GM10248 (cell line): ENCODE measurements at places on chromosomes 4 and X.

DNA sequence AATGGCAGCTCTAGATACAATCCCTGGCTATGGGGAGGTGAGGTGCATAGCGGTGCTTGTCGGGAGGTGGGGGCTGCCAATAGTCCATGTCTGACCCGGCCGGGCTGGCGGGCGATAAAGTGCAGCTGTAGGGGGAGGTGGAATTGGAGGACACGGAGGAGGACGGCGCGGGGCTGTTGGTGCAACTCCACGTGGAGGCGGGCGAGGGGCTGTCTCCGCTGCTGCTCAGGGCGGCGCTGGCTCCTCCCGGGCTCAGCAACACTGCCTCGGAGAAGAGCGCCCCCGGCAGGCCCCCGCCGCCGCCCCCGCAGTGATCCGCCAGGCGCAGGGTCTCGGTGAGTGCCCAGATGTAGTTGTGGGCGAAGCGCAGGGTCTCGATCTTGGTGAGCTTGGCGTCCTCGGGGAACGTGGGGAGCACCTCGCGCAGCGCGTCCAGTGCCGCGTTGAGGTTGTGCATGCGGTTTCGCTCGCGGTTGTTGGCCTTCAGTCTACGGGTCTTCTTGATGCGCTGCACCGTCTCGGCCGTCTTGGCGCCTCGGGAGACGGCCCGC lies 1.3 kb downstream of the NEUROG2 start:
- DNase-seq = no peak

GRCh38 chr4:176971576-176972115 lies 178.9 kb upstream of the VEGFC start:
- no peak for DNase-seq

DNA sequence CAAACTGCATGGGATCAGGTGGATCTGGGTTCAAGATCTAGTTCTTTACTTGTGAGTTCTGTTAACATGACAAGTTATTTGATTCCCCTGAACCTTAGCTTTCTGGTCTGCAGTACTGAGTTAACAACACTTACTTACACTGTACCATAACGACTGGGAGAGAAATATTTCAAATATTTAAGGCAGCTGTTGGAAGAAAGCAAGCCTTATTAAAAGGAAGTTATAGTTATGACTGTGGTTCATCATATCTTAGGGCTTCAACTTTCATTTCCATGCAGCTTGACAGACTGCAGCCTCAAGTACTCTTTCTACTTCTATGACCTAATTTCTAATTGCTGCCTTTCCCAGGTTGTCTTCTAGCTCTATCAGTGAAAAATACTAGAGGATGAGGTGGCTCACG lies 40.0 kb upstream of the PDGFRA start:
- no peak for DNase-seq

DNA sequence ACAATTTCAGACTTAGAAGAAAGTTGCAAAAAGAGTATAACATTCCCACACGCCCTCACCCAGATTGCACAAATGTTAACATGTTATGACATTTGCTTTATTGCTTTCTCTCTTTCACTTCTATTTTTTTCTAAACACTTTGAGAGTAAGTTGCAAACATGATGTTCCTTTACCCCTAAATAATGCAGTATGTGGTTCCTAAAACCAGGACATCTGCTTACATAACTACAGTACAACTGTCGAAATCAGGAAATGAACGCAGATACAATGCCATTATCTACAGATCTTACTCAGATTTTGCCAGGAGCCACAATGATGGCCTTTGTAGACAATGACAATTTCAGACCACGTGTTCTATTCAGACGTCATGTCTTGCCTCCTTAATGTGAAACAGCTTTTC lies 22.4 kb downstream of the SH3TC1 start:
- DNase-seq = no peak

DNA sequence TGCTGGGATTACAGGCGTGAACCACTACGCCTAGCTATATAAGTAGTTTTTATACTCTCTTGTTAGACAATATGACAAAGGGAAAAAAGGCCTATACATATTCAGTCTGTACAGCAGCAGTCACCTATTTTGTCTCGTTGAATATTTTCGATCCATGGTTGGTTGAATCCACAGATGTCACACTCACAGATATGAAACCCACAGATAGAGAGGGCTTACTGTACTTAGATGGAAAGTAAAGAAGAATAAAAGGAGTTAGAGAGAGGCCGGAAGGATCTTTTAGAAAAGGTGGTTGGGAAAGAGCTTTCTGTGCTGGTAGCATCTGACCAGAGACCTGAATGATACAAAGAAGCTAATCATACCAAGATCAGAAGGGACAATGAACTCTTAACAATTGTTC lies 38.3 kb upstream of the SPINK2 start:
- DNase-seq = no peak

DNA sequence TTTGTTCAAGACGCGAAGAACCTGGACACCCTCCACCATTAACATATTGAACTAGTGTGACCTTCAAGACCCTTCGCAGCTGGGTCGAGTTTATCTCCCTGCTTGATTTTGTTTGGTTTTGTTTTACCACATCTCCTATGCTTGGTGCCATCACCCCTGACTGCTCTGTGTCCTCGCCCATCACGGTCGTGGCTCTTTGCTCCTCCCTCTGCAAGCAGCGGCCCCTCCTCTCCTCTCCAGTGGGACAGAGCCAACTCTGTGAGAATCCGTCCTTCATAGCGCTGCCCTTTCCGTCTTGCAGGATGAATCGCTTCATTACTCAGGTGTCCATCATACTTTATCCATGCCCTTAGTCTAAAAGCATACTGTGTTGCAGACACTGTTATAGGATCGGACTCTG lies 9.1 kb upstream of the FAM149A start:
- no peak for DNase-seq

DNA sequence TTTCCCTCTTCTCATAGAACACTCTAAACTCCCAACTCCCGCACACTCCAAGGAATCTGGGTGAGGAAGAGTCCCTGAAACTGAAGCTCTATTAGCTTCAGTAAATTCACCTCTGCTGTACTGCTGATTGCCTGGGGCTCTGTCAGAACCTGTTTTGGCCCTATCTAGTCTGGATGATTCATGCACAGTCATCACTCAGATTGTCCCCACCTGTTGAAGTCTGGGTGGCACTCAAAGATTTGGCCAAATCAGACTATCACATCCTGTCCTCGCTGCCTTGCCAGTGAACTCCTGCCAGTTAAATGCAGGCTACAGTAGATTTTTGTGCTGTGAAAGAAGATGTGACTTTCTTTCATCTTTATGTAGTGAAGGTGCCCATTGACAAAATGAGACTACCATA lies 63.5 kb upstream of the EMCN start:
- DNase-seq = no peak

DNA sequence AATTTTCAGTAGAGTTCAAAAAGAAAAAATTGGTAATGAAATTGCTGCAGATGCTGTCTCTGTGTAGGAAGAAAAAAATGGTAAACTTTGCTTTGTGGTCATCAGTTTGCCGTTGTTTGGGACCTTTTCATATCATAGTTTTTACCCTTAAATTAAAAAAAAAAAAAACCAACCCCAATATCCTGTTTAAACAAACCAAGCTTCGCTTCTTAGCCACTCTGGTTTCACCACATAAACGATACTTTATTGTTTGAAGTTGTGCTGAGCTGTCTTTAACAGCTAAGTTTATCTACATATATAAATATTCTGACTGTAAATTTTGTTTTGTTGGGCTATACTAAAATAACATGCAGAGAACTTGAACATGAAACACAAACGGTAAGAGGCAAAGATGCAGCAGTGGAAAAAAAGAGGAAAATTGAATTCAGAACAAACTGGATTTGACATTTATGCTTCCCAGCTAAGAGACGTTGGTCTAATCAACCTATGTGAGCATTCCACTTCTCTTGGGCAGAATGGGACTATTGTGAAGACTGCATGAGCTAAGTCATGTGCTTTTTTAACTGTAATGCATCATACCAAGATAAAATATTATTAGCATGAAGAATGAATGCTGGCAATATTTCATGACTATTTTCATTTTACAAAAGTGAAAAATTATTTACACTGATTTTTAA lies 15.7 kb upstream of the H2AZ1 start:
- DNase-seq = no peak
